NCI-H446 (cell line): ENCODE measurements at places on chromosomes 12 and 14.

GRCh38 chr12:1927051-1927680, 8.7 kb upstream of the CACNA2D4 start:
- no peak for DNase-seq

DNA sequence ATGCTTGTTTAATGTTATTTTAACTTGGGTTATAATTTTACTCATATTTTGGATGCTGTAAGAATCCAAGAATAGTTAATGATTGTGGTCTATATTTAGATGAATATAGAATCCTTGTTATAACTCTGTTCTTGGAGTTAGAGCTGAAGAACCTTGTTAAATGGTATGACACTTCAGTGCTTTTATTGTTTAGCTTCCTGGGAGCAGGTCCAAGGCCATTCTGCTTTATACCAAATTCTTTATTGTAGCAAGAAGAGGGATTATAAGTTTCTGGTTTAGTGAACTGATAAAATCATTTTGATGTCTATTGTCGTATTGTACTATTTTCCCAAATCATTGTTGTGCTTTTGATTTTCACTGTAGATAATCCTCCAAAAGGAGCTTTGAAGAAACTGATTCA, 69.4 kb downstream of the MIA2 start:
- no peak for DNase-seq

DNA sequence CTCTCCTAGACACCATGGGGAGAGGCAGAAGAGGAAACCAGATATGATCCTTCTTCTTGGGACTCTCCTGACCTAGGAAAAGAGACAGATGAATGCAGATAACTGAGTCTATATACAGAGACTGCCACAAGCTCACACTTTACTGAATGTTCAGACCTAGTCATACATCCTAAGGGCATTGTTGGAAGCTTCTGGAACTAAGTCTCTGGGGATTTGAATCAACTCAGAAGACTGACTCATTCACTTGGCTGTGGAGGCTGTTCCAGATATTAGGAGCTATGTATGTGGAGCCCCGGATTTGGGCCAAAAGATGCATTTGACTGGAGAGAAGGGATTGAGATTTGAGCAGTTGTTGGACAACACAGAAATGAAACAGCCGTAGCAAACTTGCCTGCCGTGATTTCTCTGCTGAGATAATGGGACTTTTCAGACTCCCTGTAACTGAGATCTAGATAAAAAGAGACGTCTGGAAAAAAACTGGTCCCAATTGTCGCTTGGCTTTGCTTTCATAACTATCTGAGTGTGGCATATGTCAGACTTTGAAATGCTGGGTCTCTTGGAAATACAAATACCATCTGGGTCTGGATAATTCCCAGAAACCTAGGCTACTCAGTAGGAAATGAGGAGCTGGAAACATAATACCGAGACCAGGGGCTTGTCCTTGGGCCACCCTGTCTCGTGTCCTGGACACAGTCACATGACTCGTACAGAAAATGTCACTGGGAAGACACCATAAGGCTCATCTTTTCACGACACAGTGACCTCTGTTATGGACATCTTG, 396.8 kb downstream of the NUAK1 start:
- peak; percentile 95 for DNase-seq

GRCh38 chr14:103292426-103293374, 41.3 kb upstream of the EIF5 start:
- DNase-seq, result peak; percentile 75
